Gastrocnemius medialis (tissue), 4 donors: ENCODE measurements at places on chromosomes 5 and 9. TPM values are rescaled to one million over a fixed set of nuclear protein-coding genes. Genes with fewer than 3 reads are reported as not detected.
A peak's percentile ranks its signal among the peaks of the same experiment; 100 is the strongest.

GRCh38 chr9:131739133-131739958, 530 bp downstream of the RAPGEF1 start:
- no peak for DNase-seq
- H3K4me3 ChIP-seq: peak overlapping the region; percentile 54
- H3K27me3 ChIP-seq: no peaks in the 10 kb centered on the region
- peak overlapping the region; percentile 76 for H3K27ac ChIP-seq

- H3K27me3 ChIP-seq: no peaks in the 10 kb centered on the region
- no peak overlapping the region for H3K27ac ChIP-seq
- peaks cover 24% of the 10 kb centered on the region for H3K4me1 ChIP-seq
- DNase-seq: no peak
- no peaks in the 10 kb centered on the region for H3K36me3 ChIP-seq
Measured at GRCh38 chr9:130050462-130050861, 3.2 kb upstream of the GPR107 start.

DNA sequence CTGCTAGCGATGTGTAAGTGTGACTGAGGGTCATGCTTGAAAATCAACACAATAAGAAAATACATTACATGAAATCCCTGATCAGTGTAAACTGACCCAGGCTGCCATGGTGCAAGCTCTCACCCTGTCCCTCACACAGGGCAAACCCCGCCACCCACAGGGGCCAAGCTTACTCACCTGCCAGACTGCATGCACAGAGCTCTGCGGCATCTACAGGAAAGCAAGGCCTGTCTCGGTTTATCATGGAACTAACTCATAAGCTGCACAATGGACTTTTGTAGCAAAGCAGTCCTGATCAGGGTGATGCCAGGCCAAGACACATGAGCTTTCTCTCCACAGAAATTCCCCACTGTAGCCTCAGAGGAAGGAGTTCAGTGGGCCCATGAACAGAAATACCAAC, 9.7 kb downstream of the IPPK start:
- H3K36me3 ChIP-seq: peaks cover 10% of the 10 kb centered on the region
- peaks cover 2% of the 10 kb centered on the region for H3K4me1 ChIP-seq
- DNase-seq: no peak
- H3K4me3 ChIP-seq: no peak overlapping the region

GRCh38 chr9:117707561-117707960, 3.4 kb downstream of the TLR4 start:
- H3K36me3 ChIP-seq: no peaks in the 10 kb centered on the region
- peak overlapping the region; percentile 40 for H3K4me3 ChIP-seq
- no peaks in the 10 kb centered on the region for H3K27me3 ChIP-seq
- no peak for DNase-seq
- no peaks in the 10 kb centered on the region for H3K4me1 ChIP-seq
- H3K27ac ChIP-seq: no peak overlapping the region

- H3K36me3 ChIP-seq: no peaks in the 10 kb centered on the region
- peaks cover 12% of the 10 kb centered on the region for H3K4me1 ChIP-seq
- DNase-seq: no peak
- H3K27me3 ChIP-seq: no peaks in the 10 kb centered on the region
- H3K4me3 ChIP-seq: no peak overlapping the region
Measured at GRCh38 chr5:181197326-181197951, 7.6 kb downstream of the TRIM7 start.

DNA sequence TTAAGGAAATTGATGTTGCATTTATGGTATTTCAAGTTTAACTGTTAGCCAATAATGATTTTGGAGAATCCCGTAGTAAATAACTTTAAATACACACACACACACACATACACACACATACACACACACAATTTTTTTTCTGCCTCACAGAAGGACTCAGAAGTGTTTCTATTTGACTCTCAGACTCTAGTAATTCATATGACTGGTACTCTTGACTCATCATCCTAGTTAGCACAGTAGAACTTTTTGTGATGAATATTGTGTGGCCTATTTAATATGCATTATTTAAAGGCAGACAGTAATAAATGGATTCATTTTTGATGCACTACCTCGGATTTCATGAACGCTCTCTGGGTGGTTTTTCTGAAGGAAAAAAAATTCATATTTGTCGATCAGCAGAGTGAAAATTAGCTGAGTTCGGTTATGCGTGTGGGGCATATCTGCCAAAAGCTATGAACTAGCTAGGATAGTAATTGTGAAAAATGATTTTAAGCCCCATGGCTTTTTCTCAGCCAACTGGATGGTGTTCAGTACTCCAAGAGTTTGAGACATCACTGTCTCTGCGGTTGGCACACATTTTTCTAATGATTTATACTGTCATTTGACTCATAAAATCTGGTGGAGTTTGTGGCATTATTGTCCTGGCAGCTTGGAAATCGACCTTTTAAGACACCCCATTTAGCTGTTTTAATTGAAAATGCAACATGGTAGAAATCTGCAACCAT, 102.2 kb downstream of the PCSK5 start:
- H3K27me3 ChIP-seq: no peaks in the 10 kb centered on the region
- no peak for DNase-seq
- no peaks in the 10 kb centered on the region for H3K4me1 ChIP-seq
- no peaks in the 10 kb centered on the region for H3K36me3 ChIP-seq
- no peak overlapping the region for H3K27ac ChIP-seq

DNA sequence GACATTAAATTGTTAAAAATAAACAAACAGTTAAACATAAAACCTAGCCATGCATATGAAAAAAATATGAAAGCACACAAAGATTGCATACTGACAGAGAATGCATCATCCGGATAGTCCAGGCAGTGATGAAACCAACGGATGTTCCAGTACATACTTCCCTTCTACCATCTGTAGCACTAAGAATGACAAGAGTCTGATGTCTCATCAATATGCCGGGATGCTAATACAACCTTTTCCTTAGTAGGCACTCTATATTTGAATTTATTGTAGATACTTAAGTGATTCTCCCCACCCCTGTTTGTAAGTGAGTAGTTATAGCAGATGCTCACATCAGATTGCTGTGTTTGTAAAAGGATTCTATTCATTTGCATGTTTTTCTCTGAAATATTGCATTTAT, 571.2 kb upstream of the WWC1 start:
- H3K4me3 ChIP-seq: no peak overlapping the region
- H3K4me1 ChIP-seq: no peaks in the 10 kb centered on the region
- no peak overlapping the region for H3K27ac ChIP-seq
- no peaks in the 10 kb centered on the region for H3K27me3 ChIP-seq
- DNase-seq: no peak
- H3K36me3 ChIP-seq: no peaks in the 10 kb centered on the region

DNA sequence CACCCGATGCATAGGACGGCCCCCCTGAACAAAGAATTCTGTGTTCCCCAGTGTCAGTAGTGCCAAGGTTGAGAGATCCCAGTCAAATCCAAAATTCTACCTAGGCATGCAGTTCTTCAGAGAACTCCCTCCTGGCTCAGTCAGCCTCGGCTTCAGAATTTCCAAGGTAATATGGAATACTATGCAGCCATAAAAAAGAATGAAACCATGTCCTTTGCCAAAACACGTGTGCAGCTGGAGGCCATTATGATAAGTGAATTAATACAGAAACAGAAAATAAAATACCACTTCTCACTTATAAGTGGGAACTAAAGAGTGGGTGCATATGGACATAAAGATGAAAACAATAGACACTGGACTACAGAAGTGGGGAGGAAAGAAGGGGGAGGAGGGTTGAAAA, 87.1 kb upstream of the TRIO start:
- no peaks in the 10 kb centered on the region for H3K36me3 ChIP-seq
- no peaks in the 10 kb centered on the region for H3K4me1 ChIP-seq
- no peaks in the 10 kb centered on the region for H3K27me3 ChIP-seq
- H3K4me3 ChIP-seq: no peak overlapping the region
- DNase-seq: no peak
- H3K27ac ChIP-seq: no peak overlapping the region

DNA sequence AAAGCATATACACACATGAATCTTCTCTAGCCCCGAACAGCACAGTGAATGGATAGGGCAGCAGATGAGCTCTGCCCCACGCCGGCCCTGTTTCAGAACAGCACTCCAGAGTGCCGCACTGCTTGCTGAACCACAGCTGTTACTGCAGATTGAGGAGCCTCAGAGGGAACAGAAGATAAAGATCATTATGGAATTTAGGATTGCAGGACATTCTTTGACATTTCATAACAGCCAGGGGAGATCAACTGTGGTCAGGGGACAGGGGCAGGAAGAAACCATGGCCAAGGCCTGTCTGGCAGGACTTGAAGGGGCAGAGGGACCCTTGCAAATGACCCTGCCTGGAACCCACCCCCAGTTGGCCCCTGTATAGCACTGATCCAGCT, 20.6 kb downstream of the IRF1 start:
- H3K36me3 ChIP-seq: no peaks in the 10 kb centered on the region
- DNase-seq: peak; percentile 7
- peaks cover 8% of the 10 kb centered on the region for H3K4me1 ChIP-seq
- H3K27ac ChIP-seq: no peak overlapping the region
- H3K4me3 ChIP-seq: no peak overlapping the region

DNA sequence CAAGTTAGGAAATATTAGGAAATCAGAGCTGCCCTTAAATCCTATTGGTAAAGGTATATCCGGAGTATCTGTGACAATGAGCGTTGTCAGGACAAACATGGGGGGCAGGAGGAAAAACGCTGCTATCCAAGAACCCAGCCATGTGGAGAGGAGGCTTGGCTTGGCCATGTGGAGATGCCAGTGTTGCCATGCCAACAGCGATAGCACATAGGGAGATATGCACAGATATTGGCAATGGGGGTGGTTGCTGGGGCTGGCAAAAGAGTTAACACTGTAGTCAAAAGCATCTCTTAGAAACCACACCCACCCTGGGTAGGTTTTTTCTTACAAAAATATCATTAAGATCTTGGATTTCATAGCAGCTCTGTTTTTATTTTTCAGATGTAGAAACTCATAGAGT, 106.4 kb upstream of the ASTN2 start:
- no peak for DNase-seq
- no peaks in the 10 kb centered on the region for H3K36me3 ChIP-seq
- no peaks in the 10 kb centered on the region for H3K4me1 ChIP-seq
- no peak overlapping the region for H3K4me3 ChIP-seq
- H3K27ac ChIP-seq: no peak overlapping the region
- no peaks in the 10 kb centered on the region for H3K27me3 ChIP-seq

- H3K27me3 ChIP-seq: no peaks in the 10 kb centered on the region
- H3K4me3 ChIP-seq: no peak overlapping the region
- no peaks in the 10 kb centered on the region for H3K4me1 ChIP-seq
- no peak overlapping the region for H3K27ac ChIP-seq
- no peak for DNase-seq
- no peaks in the 10 kb centered on the region for H3K36me3 ChIP-seq
Measured at GRCh38 chr5:78137290-78137689, 157.2 kb downstream of the AP3B1 start.

DNA sequence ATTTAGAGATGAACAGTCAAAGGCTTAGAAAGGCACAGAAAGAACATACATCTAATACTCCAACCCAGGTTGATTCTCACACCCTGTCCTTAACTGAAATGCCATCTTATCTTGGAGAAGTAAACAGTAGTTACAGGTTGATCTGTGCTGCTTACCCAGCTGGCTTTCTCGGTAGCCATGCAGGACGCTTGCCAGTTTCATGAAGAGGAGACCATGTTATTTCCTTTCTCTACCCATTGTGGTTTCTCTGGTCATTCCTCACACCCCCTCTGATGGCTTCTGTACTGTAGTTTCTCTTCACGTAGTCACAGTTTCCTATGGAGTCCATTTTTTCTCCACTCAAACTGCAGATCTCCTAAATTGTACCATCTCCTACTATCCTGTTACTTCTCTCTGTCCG, 206.0 kb downstream of the SGCD start:
- DNase-seq: no peak
- H3K4me3 ChIP-seq: no peak overlapping the region
- H3K27me3 ChIP-seq: no peaks in the 10 kb centered on the region

- H3K27ac ChIP-seq: no peak overlapping the region
- no peaks in the 10 kb centered on the region for H3K4me1 ChIP-seq
- DNase-seq: no peak
- no peaks in the 10 kb centered on the region for H3K27me3 ChIP-seq
- H3K4me3 ChIP-seq: no peak overlapping the region
Measured at GRCh38 chr9:112887381-112887780, 3.3 kb downstream of the SLC46A2 start.

- no peaks in the 10 kb centered on the region for H3K27me3 ChIP-seq
- H3K4me1 ChIP-seq: no peaks in the 10 kb centered on the region
- DNase-seq: no peak
- no peak overlapping the region for H3K27ac ChIP-seq
- no peaks in the 10 kb centered on the region for H3K36me3 ChIP-seq
Measured at GRCh38 chr5:82388181-82388580, 110.0 kb upstream of the RPS23 start.

DNA sequence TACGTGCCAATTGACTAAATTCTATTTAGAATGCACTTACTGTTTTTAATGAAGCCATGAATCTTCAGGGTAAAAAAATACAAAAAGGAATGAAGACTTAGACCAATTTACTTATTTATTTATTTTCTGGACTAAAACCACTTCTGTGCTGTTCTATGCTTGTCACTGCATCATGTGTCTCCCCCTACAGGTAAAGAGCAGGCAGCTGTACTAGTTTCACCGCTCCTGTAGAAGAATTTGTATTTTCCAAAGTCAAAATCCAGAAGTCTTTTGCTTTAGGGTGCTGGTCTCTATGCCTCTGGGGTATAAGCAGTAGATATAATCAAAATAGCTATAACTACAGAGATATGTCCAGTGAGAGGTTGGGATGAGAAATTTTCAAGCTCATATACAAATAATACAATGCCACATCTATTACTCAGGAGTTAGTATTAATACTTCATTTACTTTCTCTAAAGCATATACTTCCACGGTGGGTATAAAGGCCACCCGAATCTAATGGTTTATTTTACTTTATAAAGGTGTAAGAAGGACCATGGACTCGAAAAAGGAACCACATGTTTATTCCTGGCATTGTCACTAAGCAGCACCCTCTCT, 591.5 kb downstream of the RAB3C start:
- no peak overlapping the region for H3K4me3 ChIP-seq
- no peak for DNase-seq
- peaks cover 10% of the 10 kb centered on the region for H3K4me1 ChIP-seq
- H3K27me3 ChIP-seq: no peaks in the 10 kb centered on the region

DNA sequence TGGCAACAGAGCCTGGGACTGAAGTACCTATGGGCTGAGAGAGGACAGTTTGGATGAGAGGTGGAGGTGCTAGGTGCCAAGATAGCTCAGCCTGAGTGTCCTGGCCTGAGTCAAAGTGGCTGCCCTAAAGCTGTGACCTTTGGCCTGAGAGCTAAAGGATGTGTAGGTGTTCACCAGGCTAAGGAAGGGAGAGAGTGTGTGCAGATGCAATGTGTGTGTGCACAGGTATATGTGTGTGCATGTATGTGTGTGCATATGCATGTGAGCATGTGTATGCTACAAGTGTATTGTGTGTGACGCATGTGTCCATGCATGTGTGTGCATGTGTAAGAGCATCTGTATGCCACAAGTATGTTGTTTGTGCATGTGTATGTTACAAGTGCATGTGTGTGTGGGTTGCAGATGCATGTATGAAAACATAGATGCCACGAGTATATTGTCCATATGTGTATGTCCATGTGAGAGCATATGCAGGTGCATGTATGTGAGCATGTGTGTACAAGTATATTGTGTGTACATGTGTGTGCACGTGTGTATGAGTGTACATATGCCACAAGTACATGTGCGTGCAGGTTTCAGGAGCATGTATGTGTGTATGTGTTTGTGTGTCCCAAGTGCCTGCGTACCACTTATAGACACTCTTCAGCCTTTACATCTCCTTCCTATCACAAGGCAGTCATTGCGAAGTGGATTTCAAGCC, 102.6 kb downstream of the SH3TC2 start:
- H3K27me3 ChIP-seq: no peaks in the 10 kb centered on the region
- H3K27ac ChIP-seq: no peak overlapping the region
- H3K4me3 ChIP-seq: no peak overlapping the region
- peaks cover 3% of the 10 kb centered on the region for H3K4me1 ChIP-seq
- no peak for DNase-seq

The GRXCR2 gene
- total RNA-seq: not detected

The PCDHGA10 gene
- 2.4 TPM for total RNA-seq

The KIAA1958 gene
- total RNA-seq: 2.4 TPM

The CDC20B gene
- not detected for total RNA-seq

The NDUFS4 gene
- total RNA-seq: 170 TPM

The DMAC1 gene
- 23.3 TPM for total RNA-seq

The SLC27A6 gene
- not detected for total RNA-seq
